ENCODE measurements at places on chromosomes 16 and 17. TPM values are rescaled to one million over a fixed set of nuclear protein-coding genes. Genes with fewer than 3 reads are reported as not detected.

KCNJ2 gene
- total RNA-seq = under 0.01 TPM

CTRL gene
- total RNA-seq = not detected

ZNF629 gene
- total RNA-seq = 13.4 TPM

GHDC gene
- total RNA-seq = 11.7 TPM

GAS7 gene
- 15.2 TPM for total RNA-seq

TMEM219 gene
- 92.3 TPM for total RNA-seq

ACSM2A gene
- total RNA-seq = not detected

ZNF821 gene
- 16.3 TPM for total RNA-seq

AIPL1 gene
- total RNA-seq = not detected

C17orf50 gene
- not detected for total RNA-seq
